ENCODE measurements at places on chromosomes 12 and 14.
A peak's percentile ranks its signal among the peaks of the same experiment; 100 is the strongest.

- DNase-seq: no peak
Observed at GRCh38 chr12:66860752-66861750, 182.2 kb upstream of the GRIP1 start.

DNA sequence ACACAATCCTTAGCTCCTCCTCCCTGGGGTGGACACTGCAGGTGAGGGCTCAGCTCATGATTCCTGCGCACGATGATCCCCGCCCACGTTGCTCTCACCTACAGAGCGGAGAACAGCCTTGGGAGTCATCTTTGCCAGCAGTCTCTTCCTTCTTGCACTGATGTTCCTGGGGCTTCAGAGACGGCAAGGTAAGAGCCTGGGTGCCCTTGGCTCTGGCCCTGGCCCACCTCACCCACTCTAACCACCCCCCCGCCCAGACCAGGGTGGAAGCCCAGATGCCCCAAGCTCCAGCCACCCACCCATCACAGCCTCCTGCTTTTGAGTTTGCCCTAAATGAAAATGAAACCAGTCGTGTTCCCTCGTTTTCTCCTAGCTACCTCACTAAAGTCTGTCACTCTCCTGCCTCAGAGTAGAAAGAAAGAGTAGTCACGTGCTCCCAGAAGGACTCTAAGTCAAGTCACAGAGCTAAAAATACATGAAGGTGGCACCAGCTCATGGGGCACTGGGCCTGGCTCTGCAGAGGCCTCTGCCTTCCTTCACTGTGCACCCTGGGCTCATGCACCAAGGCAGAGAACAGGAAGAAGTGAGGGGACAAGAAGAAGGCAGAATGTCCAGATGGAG, 9.0 kb downstream of the TAPBPL start:
- no peak for DNase-seq

DNA sequence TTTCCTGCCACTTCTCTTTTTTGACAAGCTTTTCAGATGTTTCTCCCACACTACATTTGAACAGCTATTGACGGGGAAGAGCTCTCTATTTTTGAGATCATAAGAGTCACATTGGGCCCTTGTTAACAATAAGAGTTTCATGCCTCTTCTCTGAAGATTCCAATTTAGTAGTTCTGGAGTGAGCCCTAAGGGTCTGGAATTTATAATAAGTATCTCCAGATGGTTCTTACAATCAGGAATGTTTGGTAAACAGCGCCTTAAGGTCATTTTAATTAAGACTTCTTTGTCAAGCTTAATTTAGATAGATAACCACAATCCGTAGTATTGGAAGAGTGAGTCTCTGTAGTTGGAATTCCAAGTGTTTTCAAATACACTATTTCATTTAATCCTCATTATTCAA, 60.6 kb upstream of the HECTD1 start:
- DNase-seq: no peak

DNA sequence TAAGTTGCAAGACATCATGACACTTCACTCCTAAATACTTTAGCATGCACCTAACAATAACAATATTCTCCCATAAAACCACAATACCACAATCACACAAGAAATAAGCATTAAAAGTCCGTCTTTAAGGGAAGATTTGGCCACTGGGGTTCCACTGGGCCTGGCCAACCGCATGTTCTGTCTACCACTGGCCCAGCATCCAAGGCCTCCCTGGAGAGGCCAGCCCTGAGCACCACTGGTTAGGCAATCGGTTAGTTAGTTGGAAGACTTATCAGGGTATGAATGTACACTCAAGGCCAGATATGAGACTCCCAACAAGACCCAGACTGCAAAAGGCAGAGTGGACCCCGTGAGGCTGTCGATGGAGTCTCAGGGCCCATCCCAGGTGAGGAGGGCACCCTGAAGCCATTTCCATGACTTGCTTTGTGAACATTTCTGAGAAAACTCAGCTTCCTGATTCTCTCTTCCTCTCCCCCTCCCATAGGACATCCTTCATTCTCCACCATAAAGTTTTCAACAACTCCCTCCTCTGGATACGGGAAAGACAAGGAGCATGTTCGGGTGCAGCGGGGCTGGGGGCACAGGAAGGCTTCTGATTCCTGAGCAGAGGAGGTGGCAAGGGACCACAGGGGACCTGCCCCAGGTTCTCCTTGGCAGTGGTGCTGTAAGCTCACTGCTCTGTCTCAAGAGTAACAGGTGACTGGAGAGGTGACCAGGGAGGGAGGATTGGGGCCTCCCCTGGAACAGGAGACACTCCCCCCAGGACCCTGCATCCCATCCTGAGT, 5.9 kb downstream of the PXN start:
- DNase-seq: no peak

DNA sequence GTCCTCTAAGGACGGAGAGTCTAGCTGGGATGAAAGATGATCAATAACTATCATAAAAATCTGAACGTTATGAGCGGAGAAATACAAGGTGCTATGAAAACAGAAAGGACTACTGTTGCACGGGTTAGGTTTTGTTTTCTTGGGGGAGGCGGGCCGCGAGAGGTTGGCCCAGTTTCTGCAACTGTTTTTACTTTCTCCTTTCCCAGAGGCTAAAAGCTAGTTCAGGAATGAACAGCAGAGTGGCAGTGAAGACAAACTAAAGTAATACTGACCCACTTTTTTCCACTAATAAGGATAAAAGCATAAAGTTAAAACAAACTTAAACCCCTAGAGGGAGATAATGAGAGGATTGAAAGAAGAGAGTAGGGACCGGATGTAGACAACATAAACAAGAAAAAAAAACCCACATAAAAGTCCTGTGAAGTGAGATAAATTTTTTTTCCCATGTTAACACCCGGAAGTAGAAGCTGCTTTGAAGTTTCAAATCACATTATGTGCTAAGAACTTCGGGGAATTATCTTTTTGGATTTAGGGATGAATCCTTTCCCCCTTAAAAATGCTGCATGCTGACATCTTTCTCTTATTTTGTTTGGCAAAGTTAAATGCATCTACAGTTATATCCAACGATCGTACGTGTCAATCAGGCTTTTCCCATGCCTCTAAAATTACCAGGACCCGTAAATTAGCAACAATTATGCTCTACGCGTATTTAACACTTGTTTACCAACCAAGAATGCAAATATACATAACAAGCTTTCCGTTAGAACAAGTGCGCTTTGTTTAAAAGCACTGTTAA, 1.0 kb upstream of the CDK17 start:
- peak; percentile 74 for DNase-seq

GRCh38 chr12:69544087-69544486, 41.2 kb upstream of the CCT2 start:
- no peak for DNase-seq

Measured in epithelial cell of proximal tubule (primary cell).